Jurkat, Clone E6-1 (cell line): ENCODE measurements at places on chromosomes 12 and 14.
A peak's percentile ranks its signal among the peaks of the same experiment; 100 is the strongest.

- DNase-seq = no peak
These were observed 14.1 kb upstream of the LRP1-AS start for GRCh38 chr12:57161491-57161890.

DNA sequence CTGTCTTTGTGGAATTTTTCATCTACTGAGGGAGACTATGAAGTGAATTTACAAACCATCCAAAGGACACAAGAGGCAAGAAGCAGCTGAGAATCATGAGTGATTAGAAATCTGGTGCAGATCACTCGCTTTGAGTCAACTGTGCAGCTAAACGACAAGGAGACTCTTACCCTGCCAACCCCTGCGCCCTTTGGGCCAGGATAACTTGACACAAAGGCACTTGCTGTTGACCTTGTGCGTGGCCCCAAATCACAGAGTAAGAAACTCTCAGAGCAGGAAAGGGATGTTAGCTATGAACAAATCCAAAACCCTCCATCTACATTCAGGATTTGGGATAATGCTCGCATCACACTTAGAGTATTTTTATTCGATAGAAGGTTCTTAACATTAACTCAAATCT lies 11.5 kb upstream of the PARP11 start:
- DNase-seq = no peak

DNA sequence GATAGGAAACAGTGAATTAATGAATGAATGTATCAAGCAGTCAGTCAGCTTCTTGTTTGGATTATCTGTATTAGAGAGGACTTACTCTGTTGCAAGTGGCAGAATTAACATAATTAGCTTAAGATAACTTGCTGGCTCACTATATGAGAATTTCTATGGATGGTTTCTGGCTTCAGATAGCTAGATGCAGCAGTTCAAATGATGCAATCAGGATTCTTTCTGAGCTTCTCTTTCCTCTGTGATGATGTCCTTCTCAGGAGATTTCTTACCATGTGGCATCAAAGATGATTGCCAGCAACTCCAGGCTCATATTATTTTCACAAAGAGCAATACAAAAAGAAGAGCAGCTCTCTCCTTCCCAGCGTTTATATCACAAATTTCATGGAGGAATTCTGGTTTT lies 30.7 kb downstream of the FRMD6 start:
- DNase-seq = no peak

- no peak for DNase-seq
These were observed 27.0 kb downstream of the ZCRB1 start for GRCh38 chr12:42298887-42299286.

DNA sequence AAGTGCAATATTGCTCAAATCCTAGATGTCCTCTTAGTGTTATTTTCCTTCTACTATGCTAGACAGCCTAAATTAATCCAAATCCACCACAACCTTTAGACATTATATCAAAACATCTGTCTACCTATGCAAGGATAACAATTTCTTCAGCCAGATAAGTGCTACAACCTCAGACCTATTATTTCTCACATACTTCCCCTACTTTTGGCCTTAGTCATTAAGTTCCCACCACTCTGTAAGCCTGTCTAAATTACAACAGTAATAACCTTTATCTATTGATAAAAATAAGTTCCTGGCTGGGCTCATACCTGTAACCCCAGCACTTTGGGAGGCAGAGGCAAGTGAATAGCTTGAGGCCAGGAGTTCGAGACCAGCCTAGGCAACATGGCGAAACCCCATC lies 74.0 kb downstream of the KIF21A start:
- no peak for DNase-seq

- no peak for DNase-seq
These were observed 101.2 kb downstream of the NINJ2 start for GRCh38 chr12:561908-562593.

GRCh38 chr12:49131894-49132461 lies 783 bp upstream of the TUBA1B start:
- DNase-seq = peak; percentile 25

- DNase-seq = no peak
These were observed 2.9 kb downstream of the ATXN3 start for GRCh38 chr14:92103363-92103989.

- no peak for DNase-seq
These were observed 212.3 kb upstream of the NUDT4 start for GRCh38 chr12:93165384-93165932.

GRCh38 chr14:30958555-30959407 lies 66.7 kb upstream of the AP4S1 start:
- DNase-seq = no peak

- DNase-seq = peak; percentile 27
These were observed 18.9 kb upstream of the NUP107 start for GRCh38 chr12:68667896-68668295.

DNA sequence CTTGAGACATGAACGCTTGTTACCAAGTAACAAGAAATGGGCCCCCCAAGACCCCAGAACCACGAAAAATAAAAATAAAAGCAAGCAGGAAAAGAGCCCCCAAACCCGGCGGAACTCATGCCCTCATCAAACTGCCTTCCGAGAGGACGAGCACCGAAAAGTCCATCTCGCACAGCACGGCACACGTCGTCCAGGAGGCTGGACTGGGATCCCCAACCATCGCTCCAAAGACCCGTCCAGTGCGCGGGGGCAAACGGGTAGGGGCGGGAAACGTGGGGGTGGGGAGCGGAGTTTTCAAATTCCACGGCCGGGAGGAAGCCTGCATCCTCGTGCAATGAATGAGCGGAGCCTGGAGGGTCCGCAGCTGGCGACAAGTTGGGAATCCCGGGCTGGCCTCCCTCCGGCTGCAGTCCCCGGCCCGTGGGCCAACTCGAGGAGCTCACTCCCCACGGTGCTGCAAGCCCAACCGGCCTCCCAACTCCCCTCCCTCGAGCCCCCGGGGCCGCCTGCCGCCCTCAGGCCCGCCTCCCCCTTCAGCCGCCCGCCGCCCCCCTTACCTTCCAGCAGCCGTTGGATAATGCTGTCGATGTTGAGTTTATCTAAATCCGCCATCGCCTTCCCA lies 484 bp downstream of the PPP1CC start:
- no peak for DNase-seq

DNA sequence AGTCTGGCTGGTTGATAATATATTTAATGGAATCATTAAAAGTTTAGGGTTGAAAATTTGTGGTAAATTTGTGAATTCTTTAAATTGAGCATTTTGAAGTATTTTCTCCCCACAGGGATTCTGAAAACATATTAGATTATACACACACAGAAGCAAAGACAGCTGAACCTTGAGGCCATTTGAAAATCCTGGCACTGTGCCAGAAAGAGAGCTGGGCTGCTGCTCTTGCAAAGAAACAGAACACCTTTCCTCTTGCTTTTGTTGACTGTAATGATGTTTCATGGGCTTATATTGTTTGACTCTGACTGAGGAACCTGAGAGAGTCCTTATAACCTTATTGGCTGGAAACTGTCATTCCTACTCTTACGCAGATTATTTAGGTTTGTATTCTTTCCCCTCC lies 4.8 kb downstream of the RNF34 start:
- no peak for DNase-seq

GRCh38 chr12:107225635-107226034 lies 132.3 kb upstream of the CRY1 start:
- no peak for DNase-seq

GRCh38 chr12:3896801-3897351 lies 23.7 kb upstream of the PARP11 start:
- DNase-seq = peak; percentile 29

GRCh38 chr12:85575120-85576096 lies 260.8 kb downstream of the RASSF9 start:
- peak; percentile 51 for DNase-seq

- no peak for DNase-seq
These were observed 138.2 kb upstream of the TSPAN8 start for GRCh38 chr12:71295953-71296352.

GRCh38 chr12:118015944-118016343 lies 559 bp upstream of the RFC5 start:
- DNase-seq = no peak

DNA sequence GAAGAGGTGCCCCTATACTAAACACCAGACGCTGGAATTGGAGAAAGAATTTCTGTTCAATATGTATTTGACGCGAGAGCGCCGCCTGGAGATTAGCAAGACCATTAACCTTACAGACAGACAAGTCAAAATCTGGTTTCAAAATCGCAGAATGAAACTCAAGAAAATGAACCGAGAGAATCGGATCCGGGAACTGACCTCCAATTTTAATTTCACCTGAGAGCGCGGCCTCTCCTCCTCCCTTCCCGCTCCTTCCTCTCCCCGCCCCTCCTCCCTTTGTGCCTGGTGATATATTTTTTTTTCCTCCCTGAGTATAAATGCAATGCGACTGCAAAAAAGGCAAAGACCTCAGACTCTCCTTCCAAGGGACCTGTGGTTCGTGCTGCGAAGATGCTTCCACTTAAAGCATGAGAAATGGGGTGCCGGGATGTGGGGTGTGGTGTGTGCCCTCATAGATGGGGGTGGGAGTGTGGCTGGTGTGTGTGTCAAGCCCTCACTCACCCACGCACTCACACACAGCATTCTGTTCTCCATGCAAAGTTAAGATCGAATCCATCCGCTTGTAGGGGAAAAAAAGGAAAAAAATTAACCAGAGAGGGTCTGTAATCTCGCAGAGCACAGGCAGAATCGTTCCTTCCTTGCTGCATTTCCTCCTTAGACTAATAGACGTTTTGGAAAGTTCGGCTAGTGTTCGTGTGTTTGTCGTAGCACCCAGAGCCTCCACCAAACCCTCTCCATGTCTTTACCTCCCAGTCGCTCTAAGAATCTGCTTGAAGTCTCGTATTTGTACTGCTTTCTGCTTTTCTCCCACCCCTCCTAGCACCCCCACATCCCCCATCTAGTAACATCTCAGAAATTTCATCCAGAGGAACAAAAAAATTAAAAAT lies 4.5 kb downstream of the HOXC10 start:
- DNase-seq = peak; percentile 80

GRCh38 chr12:95216711-95217376 lies 423 bp downstream of the FGD6 start:
- DNase-seq = peak; percentile 39

- DNase-seq = no peak
These were observed 26.3 kb downstream of the ZFYVE21 start for GRCh38 chr14:103741876-103742275.

DNA sequence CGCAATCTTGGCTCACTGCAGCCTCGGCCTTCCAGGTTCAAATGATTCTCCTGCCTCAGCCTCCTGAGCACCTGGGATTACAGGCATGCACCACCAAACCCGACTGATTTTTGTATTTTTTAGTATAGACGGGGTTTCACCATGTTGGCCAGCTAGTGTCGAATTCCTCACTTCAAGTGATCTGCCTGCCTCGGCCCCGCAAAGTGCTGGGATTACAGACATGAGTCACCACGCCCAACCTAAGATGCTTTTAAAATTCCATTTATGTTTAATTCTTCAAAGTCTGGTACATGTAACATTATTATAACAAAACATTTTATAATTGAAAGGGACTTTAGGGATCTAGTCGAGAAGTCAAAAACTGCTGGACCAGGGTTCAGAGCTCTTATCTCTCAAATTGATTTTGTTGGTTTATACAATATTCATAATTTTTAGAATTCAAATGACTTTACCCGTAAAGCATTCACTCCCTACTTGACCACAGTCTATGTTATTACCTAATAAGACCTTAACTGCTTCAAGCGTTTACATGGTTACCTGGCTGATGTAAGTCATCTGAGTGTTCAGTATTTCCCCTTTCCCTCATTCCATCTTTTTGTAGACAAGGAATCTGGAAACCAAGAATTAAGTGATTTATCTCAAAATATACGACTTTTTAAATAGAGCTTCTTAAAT lies 28.2 kb downstream of the RAP1B start:
- DNase-seq = no peak

- DNase-seq = peak; percentile 59
These were observed 227.8 kb downstream of the ZFP36L1 start for GRCh38 chr14:68564826-68565759.

GRCh38 chr12:130650131-130650530 lies 66.0 kb downstream of the RIMBP2 start:
- DNase-seq = no peak

- no peak for DNase-seq
These were observed 23.1 kb upstream of the PGF start for GRCh38 chr14:74978416-74978947.

DNA sequence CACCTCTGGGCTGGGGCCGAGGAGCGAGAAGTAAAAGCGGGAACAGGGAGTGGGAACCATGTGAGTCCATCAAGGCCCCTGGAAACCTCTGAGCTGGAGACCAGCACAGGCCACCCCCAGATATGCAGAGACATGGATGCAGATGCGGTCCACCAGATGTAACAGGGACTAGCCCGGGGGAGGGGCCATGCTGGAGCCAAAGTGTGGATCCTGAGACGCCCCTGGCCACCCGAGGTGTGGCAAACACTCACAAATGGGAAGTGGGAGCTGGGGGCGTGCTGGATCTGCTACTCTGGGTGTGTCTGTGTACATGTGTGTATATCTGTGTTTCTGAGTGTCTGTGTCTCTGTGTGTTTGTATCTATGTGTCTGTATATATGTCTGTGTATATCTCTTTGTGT lies 12.8 kb downstream of the MYL2 start:
- no peak for DNase-seq

- DNase-seq = no peak
These were observed 19.8 kb upstream of the PGF start for GRCh38 chr14:74975059-74975810.

- no peak for DNase-seq
These were observed 977 bp upstream of the KRT5 start for GRCh38 chr12:52521175-52521567.

DNA sequence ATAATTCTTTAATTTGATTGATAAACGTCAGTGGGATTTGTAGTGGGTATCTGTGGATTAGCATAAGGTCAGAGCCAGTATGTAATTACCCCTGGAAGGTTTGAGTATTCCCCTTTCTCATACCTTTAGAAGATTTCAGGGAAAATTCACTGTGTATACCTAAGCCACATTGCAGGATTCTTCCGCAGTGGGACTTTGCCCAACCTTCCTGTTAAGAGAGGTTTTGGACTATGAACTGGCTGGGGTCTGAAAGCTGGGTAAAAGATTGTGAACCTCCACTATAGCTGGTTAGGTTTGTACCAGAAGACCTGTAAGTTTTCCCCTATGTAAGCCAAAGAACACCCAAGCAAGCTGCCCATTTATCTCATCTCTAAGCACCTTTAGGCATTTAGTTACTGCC lies 150.2 kb downstream of the TTC6 start:
- DNase-seq = no peak

DNA sequence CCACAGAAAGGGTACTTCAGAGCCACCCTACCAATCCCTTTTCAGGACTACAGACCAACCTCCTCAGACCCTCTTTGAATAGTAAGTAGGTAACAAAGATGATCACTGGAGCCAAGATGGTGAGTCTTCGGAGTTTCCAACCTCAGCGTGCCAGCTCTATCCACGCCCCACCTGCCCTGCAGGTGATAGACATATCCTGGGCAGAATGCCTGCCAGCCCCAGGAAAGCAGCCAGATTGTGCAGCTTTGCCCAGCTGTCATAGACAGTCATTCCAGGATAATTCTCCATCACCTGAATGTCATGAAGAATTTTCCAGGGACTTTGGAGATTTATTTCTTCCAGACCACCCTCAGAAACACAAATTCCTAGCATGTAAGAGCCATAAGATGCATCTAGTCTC lies 434.4 kb downstream of the RGS6 start:
- no peak for DNase-seq
